ENCODE measurements at places on chromosomes 4 and X.
A peak's percentile ranks its signal among the peaks of the same experiment; 100 is the strongest.

DNA sequence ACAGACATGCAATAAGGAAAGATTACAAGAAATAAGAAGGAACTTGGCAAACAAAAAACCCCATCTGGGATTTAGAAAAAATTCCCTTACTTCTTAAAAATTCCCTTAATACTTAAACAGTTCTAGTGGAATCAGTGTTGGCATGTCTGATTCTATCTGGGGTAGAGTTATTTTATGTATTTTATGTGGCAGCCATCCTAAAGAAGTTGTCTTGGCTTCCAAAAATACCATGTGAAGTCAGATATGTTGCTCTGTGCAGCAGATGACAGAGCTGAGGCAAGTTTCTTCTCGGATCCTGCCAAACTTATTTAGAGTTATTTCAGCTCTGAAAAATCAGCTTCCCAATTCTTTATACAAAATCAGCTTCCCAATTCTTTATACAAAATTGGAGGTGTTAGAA, 14.7 kb downstream of the YY2 start:
- peak; percentile 34 for DNase-seq

GRCh38 chr4:26878794-26879391, 18.3 kb downstream of the STIM2 start:
- no peak for DNase-seq

DNA sequence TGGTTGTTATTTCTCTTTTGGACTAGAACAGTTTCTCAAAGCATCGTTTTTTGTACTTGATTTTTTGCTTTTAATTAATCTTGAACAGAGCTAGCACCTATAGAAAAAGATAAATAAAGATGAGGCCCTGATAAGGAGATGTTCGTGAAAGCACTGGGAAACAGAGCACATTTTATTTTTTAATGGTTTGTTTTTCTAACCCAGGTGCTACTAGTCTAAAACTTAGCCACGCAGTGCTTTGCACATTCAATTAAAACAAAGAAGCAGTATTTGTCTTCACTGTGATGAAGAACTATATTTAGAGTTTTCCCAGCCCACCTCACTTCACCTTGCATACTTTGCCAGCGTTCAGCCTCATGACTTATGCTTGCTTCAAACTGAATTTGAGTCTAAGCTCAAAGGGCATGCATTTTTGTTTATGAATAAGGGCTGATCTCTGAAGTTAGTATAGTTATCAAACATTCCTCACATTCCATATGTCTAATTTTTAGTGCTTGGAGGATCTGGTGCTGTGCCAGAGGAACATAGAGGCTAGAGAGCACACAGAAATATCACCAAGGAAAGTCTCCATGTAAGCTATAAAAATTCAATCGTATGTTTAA, 76.7 kb downstream of the WWC2 start:
- DNase-seq: no peak

DNA sequence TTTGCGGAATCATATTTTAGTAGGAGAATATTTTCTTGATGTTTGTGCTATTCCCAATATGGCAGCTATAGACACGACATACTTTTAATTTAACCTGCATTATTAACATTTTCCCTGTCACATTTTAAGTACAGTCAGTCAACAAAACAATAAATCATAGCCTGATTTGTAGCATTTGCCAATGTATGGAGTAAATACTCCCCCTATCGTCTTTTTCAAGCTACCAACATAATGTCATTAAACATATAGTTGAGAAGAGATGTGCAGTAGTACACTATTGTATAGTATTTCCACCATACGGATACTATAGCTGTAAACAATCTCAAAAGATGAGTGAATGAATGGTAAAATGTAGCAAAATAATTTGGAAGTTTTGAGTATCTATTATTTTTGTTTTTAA, 303.7 kb upstream of the MAGEB2 start:
- no peak for DNase-seq

DNA sequence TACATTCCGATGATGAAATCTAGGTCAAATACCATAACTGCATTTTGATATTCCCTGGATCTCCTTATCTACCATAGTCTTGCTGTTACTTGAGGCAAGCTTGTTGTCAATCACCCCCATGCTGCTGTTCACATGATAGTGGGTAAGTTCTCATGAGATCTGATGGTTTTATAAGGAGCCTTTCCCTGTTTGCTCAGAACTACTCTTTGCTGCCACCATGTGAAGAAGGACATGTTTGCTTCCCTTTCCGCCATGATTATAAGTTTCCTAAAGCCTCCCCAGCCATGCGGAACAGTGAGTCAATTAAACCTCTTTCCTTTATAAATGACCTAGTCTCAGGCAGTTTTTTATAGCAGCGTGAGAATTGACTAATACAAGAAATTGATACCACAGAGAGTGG, 432.0 kb downstream of the GLUD2 start:
- DNase-seq: peak; percentile 33

GRCh38 chrX:17802756-17803155, 58.3 kb downstream of the RAI2 start:
- DNase-seq: no peak

DNA sequence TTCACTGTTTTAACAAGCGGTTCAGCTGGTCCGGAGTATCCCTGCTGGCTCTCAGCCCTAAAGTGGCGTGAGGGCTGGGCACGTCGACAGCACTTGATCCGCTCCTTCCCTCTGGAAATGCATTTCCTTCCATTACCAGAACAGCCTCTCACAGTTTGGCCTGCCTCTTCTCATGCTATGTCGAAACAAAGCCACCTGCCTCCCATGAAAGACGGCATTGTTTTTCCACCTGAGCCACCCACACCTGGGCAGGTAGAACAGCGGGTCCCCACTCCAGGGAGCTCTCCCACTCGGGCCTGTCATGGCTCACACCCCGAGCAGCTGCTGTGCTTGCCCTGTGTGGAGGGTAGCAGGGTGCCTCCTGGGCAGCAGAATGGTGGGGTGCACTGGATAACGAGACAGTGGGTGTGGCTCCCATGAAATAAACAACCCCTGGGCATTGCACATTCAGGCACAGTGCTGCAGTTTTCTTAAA, 86.2 kb downstream of the FHDC1 start:
- no peak for DNase-seq

DNA sequence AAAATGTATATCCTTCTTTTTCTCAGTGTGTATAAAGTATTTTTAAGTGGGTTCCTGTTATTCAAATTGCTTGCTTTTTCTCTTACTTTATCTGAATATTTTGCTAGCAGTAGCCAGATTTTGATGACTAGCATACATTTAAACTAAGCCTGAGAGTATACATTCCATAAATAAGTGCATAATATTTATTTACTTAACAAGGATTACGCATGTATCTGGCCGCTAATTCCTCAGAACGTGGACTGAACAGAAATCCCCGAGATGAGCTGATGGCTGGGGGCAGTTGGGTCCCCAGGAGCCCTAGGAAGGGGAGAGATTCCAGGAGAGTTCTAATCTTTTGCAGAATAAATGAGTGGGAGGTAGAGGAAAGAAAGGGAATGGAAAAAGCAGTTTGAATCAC, 91.0 kb downstream of the PHOX2B start:
- no peak for DNase-seq

DNA sequence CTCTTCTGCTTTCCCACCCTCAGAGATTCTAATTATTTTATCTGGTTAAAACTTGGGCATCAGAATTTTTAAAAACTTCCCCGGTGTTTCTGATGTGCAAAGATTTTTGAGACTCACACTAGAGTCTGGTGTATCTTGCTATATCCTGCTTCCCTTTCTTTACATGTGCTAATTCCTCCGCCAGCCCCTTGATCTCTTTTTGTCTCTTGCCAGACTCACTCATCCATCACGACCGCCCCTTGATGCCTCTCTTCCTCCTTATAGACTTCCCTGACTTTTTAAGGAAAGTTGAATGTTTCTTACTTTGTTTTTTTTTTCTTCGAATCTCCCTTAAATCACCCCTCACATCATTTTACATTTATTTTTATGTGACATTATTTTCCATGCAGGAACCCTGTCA, 274.9 kb upstream of the PITX2 start:
- no peak for DNase-seq

DNA sequence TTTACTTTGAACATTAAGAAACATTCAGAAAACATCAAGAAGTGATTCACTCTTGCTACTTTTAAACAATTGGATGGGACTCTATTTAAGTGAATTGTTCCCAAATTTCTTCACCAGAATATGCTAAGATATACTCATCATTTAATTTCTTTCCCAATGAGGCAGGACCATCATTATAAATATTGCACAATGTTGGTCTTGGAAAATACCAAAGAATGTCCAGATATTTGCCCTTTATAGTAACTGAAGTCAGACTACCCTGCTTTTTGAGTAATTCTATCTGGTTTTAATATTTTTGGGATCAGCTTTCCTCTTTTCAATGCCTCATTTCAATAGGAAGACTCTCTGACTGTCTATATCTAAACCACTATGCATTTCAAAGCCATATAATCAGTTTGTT, 129.4 kb upstream of the TENM3 start:
- peak; percentile 83 for DNase-seq

DNA sequence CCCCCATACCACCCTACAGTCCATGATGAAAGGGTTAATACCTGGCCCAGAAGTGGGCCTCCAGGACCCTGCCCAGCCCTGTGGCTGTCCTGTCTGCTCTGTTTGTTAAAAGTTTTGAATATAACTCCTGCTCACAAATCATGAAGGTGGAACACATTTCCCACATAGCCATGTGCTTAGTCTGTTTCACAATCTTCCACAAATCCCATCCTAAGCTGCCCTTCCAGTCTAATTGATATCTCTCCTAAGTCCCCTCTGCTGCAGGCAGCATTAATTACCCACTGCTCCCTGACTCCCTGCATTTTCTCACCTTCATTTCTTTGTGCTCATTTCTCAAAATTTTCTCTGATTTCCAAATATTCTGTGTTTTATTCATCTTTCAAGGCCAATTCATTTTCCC, 142.6 kb downstream of the AASDH start:
- no peak for DNase-seq

GRCh38 chr4:178823673-178824295, 1381.5 kb upstream of the AGA start:
- DNase-seq: no peak

DNA sequence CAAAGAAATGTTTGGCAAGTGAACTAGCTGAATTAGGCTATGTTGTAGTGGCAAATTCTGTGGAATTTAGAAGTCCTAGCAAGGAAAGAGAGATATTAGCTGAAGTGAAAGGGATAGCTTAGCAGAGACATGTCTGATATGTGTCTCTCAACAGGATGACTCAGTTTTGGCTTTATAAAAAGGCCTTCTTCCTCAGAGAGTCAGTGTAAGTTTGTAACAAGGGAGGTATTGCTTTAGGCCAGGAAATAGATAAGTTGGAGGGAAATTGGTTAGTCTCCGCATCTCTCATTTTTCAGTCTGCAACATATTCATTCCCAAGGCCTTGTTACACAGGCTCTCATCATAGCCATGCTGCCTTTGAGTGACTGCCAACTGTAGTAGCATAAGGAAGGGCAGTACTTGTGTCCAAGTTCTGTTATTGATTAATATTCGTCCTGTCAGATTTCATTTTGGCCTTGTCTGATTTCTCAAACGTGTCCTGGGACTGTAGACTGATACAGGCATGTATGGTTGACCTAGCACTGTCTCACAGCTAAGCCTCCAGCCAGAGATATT, 4.0 kb downstream of the TMEM164 start:
- peak; percentile 4 for DNase-seq

GRCh38 chr4:75325318-75325979, 188.8 kb downstream of the RCHY1 start:
- no peak for DNase-seq

GRCh38 chr4:59987289-59987688, 1212.8 kb upstream of the ADGRL3 start:
- DNase-seq: no peak

- DNase-seq: peak; percentile 63
Measured at GRCh38 chrX:103362474-103362873, 6.2 kb downstream of the TCEAL9 start.

- no peak for DNase-seq
Measured at GRCh38 chr4:55251342-55251741, 94.7 kb upstream of the SRD5A3 start.

- DNase-seq: no peak
Measured at GRCh38 chrX:8728932-8729535, 2.9 kb downstream of the ANOS1 start.

GRCh38 chr4:138555584-138555983, 313.4 kb upstream of the SLC7A11 start:
- peak; percentile 14 for DNase-seq

- DNase-seq: no peak
Measured at GRCh38 chr4:118273642-118274041, 79.2 kb downstream of the PRSS12 start.

GRCh38 chr4:89897867-89898266, 3.2 kb downstream of the MMRN1 start:
- DNase-seq: no peak

- no peak for DNase-seq
Measured at GRCh38 chrX:100289066-100289558, 121.0 kb downstream of the PCDH19 start.

DNA sequence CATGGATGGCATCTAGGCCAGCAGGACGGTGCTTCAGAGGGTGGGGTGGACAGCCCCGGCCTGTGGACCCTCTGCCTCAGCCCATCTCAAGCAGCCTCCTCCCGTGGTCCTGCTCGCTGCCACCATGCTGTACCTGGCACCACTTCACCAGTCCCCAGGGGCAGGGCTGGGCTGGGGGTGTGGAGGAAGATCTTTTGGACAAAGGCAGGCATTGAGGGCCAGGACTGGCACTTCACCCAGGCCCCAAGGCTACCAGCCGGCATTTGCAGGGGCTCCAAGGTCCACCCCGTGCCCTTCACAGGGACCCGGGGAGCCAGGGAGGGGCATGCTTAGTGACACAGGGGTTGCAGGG, 713 bp downstream of the PLXNB3 start:
- no peak for DNase-seq

GRCh38 chr4:137359691-137360315, 172.5 kb downstream of the PCDH18 start:
- peak; percentile 85 for DNase-seq

DNA sequence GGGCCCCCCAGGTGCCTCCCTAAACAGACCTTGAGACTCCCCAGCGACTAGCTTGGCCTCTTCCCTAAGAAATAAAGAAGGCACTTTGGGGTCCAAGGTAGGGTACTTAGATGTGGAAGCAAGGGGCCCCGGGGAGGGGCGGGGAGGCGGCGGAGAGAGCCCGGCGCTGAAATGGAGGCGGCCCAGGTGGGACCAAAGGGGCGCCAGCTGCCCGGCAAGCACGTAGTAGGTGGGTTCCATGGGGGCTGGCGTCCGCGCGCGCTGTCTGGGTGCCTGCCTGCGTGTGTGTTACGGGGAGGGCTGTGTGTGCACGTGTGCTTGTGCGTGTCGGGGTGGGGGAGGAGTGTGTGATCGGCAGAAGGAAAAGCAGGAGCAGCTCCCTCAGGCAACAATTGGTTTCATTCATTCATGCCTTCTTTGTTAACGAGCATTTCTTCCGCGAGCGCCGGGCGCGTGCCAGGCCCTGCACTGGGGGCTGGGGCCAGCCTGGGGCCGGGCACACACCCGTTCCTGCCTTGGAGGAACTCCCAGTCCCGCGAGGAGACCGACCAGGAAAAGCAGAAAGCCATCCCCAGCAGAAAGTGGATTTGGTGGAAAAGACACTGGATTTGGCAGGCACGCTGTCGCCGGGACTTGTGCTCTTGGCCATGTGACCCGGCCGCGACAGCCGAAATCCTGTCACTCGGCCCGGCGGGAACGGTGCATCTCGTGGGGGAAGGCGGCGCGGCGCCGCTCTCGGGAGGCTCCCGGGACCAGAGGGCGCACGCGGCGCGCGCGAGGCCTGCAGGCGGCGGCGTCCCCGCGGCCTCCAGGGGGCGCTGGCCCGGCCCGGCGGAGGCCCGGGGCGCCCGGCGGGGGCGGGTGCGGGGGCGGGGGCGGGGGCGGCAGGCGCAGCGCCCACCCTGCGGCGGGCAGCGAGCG, 3.3 kb upstream of the DUSP9 start:
- DNase-seq: no peak

GRCh38 chr4:57911203-57911602, 801.0 kb upstream of the IGFBP7 start:
- DNase-seq: no peak

GRCh38 chr4:6938237-6938636, 28.6 kb downstream of the TBC1D14 start:
- DNase-seq: no peak

Data from fibroblast of gingiva (primary cell).